Activated CD4-positive, alpha-beta T cell treated with anti-CD3 and anti-CD28 coated beads for 1 hour (primary cell): ENCODE measurements at places on chromosomes 13 and 19.
A peak's percentile ranks its signal among the peaks of the same experiment; 100 is the strongest.

GRCh38 chr13:92175330-92175729 lies 776.9 kb downstream of the GPC5 start:
- DNase-seq = no peak

DNA sequence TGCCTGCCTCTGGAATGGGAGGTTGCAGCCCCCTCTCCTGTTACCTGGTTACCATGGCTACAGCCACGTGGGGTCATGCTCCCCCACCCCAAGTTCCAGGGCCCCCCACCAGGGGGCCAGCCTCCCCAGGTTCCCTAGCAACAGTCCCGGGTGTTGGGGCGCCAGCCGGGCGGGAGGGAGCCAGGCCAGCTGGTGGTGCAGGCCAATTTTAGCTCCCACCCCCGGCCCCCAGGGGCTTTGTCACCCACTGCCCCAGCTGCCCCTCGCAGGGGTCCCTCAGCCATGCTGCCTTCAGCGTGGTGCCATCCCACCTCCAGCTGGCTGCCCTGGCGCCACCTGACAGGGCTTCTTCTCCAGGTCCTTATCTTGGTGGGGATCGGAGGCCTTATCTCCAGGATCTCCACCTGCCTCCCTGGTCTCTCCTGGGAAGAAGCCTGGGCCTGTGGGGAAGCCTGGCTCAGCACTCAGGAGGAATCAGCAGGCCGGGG lies 3.0 kb downstream of the MARK4 start:
- DNase-seq = no peak

DNA sequence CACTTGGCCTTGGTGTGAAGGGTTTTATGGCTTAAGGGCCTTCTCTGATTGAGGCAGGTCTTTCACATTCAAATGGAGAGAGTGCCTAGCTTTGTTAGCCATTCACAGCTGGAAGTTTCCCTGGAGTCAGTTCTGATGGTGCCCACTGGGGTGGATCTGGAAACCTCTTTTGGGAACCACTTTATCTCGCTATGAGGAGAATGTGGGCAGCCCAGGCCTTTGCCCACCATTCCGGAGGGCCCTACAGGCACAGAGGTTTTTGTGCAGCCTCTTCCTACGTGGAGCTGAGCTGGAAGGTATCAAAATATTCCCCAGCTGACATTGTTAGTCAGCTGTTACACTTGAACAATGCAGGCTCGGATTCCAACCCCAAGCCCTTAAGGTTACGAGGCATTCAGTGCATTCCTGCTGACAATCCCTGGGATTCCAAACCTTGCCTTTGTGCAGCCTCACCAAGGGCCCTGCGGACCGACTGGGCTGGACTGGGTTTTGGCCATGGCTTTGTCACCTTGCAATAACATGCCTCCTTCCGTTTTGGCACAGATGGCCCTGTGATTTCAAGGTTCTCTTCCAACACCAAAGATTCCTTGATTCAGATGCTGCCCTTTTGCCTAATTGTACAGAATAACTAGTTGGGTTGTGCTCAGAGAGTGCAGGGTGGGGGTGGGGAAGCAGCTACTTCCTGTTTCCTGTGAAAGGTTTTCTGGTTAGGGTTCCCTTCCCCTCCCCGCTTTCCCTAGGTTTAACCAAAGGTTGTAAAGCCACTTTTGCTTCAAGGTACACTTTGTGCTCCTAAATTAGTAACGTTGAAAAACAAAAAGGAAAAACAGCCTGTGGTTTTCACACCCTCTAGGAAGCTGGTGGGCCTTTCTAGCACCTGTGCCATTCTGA lies 27.0 kb downstream of the SAE1 start:
- no peak for DNase-seq

DNA sequence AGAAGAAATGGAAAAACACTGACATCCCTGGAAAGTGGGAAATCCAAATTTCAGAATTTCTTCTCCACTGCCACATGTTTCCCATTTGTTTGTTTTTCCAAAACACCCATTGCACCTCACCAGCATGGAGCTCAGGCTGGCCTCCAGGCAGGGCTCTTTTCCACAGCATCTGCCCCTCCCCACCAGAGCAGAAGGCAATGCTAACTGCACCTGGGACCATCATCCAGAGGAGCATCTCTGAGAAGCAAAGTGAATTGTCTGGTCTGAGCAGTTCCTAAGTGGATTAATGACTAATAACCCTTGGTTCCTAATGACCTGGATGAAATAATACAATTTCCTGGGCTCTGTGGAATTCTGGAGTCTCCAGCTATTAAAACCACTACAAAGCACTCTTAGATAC lies 8.8 kb upstream of the CYSLTR2 start:
- no peak for DNase-seq

DNA sequence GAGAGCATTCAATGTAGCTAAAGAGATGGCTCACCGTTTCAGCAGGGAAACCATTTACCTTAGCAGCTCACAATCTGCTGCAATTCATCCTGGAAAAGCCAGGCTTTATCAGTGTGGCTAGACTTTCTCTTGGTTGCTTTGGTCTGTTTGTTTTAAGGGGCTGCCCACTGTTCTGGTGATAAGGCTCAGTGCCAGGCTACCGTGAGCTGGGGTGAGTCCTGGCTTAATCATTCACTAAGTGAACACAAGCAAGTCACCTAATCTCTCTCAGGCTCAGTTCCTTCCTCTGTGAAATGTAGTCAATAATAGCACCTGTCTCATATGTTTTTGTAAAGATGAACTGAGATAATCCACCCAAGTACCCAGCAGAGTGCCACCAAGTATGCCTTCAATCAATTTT lies 229.0 kb downstream of the TEX29 start:
- DNase-seq = no peak

DNA sequence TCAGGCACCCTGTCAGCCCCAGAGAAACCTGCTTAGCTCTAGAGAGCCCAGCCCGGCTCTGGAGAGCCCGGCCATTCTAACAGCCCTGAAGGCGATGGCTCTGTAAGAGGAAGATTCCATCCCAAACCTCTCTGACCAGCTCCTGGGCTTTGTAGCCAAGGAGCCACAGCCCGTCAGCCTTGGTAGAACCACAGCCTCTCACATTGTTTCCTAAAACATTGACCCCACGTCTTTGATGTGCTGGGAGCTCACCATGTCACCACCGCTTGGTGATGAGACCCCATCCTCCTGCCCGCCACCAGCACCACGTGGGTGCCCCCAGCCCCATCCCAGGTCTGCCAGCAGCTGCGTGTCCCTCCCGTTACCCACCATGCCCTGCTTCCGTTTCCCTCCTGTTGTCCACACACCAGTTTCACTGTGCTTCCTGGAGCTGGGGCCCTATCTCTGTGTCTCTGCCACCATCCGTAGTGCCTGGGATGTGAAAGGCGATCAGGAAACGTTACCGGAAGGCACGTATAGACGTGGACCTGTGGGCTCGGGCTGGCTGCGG lies 94.2 kb upstream of the MCF2L start:
- no peak for DNase-seq

GRCh38 chr13:105087945-105088344 lies 1447.5 kb downstream of the EFNB2 start:
- DNase-seq = no peak

GRCh38 chr13:33571618-33572017 lies 246.3 kb upstream of the RFC3 start:
- DNase-seq = no peak

DNA sequence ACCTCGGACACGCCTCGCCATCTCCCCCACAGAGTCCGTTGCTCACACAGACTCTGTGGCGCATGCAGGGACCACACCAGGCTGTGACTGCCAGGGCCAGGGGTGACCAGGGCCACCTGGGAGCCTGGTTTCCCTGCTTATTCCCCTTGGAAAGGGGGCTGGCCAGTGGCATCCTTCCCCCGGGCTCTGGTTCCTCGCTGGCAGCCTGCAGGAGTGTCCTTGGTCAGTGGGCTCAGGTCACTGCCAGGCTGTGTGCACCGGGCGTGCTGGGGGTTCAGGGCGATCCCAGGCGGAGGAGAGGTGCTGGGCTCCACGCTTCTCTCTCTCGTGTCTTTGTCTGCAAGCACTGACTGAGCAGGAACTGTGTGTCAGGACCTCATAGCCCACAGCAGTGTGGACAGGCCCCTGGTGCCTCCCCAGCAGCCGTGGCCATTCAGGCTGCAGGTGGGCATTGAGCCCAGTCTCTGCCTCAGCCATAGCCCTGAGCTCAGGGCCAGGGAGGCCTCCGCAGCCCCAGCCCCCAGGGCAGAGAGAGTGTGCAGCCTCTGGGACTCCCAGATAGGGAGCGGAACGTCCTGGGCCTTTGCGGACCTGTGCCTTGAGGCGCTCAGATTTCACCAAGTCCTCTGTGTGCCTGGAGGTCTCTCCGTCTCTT lies 6.5 kb downstream of the PIAS4 start:
- no peak for DNase-seq

GRCh38 chr19:19341026-19341425 lies 20.4 kb downstream of the MAU2 start:
- DNase-seq = no peak

- DNase-seq = no peak
Measured at GRCh38 chr13:44399074-44399473, 25.4 kb downstream of the SERP2 start.

- no peak for DNase-seq
Measured at GRCh38 chr13:95723438-95723837, 46.5 kb downstream of the DNAJC3 start.

DNA sequence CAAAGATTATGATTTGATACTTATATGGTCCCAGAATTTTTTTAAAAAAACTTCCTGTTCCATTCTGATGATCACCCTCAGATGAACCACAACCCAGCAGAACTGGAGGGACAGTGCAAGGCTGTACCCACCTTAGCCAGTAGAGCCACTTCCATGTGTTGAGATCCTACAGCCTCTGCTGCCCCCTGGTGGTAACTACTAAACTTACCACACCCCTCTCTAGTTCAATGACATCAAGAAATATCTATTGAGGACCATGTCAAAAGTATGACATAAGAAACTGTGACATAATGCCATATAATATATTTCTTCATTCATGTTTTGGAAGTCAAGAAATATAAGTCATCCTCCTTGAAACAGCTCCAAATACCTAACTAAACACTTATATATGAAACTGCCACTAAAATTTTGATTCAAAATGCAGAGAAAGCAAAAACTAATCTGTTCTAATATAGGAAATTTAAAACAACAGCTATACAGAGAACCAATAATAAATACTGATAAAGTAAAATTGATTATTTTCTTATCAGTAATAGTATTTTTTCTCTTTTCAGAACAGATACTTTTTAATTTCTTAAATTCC lies 412.6 kb downstream of the KCTD12 start:
- DNase-seq = peak; percentile 43

GRCh38 chr13:51007216-51007615 lies 97.6 kb downstream of the RNASEH2B start:
- DNase-seq = no peak

- no peak for DNase-seq
Measured at GRCh38 chr19:55694241-55694655, 19.2 kb downstream of the EPN1 start.

- DNase-seq = no peak
Measured at GRCh38 chr13:111476197-111476596, 155.8 kb downstream of the TEX29 start.

DNA sequence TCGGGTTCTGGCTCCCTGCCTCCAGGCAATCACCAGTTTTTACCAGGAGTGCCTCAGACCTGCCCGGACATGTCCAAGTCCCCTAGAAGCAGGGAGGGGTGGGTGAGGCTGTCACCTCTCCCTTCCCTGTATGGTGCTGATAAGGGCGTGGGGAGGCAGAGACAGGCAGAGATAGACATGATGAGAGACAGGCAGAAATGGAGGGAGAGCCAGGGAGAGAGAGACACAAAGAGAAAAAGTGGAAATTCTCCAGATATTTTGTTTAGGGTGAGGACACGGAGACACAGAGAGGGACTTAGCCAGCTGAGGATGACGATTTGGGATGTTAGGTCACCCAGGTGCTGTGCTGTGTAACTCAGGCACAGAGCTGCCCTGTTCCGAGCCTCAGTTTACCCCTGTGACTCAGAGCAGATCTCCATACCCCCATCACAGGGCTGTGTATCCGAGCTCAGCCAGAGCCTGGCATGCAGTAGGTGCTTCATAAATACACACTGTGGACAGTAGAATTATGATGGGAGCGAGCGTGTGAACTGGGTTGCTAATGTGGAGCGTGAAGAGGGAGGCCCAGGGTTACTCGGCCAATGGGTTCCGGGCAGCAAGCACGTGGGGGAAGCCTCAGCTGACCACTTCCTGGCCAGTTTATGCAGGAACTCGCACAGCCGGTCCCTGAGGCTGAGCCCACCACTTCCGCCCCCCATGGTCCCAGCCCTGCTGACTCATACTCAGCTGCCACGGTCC lies 11.9 kb upstream of the GDF15 start:
- DNase-seq = peak; percentile 9

DNA sequence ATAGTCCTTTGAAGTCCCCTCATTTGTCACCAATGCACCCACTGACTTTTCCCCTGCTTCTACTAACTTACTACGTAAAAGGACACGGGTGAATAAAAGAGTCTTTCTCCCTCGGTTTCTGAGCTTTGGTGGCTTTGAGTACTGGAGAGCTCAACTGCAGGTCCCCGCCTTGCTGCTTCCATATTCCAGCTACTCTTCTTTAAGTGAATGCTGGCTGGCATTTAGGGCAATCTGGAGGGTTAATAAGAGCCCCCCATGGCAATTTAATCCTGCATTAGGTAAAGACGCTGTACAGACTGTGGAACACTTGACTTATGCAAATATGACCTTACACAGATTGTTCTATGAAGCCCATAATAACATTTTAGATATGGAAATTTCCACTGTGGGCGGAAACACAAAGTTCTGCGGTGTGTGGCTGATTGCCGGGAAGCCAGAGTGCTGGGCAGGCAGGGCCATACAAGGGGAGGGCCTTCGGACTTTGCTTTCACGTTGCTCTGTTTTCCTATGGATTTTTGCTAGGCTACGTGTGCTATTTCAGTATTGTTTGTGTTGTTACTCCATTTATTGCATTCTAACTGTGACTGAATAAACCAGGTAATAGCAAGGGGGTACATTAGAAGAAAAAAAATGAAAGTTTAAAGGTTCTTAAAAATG lies 97.5 kb downstream of the SLC10A2 start:
- DNase-seq = no peak

GRCh38 chr13:24168979-24169378 lies 8.5 kb downstream of the SPATA13 start:
- no peak for DNase-seq

- DNase-seq = no peak
Measured at GRCh38 chr19:40376286-40376862, 13.6 kb downstream of the HIPK4 start.

DNA sequence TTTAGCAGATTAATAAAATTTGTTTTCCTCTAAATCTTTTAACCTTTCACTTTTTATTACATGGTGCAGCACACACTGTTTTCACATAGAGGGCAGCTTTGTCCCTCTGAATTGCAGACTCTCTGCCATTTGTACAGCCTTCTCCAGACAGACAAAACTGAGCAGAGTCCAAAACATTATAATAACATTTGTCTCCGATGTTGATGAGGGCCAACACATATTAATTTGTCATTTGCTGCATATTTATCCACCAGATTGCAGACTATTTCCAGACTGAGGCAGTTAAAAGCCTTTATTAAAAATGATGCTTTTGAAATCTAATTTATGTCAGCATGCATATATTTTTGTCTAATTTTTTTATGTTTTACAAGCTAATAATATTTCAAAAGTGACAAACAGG lies 1251.9 kb upstream of the SLC10A2 start:
- no peak for DNase-seq

- DNase-seq = peak; percentile 66
Measured at GRCh38 chr19:4369888-4370260, 26.5 kb downstream of the MPND start.

- no peak for DNase-seq
Measured at GRCh38 chr13:30830638-30830965, 75.5 kb upstream of the MEDAG start.

- peak; percentile 47 for DNase-seq
Measured at GRCh38 chr13:50126993-50127725, 111.9 kb downstream of the KCNRG start.
